MCF 10A (cell line): ENCODE measurements at places on chromosomes 16 and 17.

DNA sequence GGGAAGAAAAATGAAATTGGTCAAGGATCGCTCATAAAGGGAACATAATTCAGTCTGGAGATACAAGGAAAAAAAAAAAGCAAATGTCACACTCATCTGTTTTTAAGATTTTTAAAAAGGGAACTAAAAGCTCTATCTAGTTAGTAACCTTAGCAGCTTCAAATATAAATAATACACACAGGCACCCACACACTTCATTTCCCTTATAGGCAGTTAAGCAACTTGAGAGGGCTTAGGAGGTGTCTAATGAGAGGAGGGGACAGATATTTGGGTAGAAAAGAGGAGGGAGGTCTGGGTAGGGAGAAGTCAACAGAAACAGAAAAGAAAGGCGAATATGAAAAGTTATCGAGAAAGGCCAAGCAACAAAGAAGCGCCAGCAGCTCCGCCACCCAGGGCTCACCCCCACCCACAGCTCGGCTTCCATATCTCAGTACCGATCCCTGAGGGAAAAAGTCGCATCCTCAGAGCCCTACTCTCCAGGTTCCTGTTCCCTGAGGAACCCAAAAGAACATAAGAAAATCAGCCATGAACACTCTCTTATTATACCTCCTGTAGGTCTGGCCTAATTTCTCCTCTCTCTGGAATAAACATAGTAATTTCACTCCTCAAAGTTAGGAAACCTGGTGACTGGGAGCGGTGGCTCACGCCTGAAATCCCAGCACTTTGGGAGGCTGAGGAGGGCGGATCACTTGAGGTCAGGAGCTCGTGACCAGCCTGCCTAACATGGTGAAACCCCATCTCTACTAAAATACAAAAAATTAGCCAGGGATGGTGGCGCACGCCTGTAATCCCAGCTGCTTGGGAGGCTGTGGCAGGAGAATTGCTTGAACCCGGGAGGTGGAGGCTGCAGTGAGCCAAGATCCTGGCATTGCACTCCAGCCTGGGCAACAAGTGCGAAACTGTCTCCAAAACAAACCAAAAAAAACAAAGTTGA is 69.6 kb upstream of the RCVRN start:
- DNase-seq, result no peak

DNA sequence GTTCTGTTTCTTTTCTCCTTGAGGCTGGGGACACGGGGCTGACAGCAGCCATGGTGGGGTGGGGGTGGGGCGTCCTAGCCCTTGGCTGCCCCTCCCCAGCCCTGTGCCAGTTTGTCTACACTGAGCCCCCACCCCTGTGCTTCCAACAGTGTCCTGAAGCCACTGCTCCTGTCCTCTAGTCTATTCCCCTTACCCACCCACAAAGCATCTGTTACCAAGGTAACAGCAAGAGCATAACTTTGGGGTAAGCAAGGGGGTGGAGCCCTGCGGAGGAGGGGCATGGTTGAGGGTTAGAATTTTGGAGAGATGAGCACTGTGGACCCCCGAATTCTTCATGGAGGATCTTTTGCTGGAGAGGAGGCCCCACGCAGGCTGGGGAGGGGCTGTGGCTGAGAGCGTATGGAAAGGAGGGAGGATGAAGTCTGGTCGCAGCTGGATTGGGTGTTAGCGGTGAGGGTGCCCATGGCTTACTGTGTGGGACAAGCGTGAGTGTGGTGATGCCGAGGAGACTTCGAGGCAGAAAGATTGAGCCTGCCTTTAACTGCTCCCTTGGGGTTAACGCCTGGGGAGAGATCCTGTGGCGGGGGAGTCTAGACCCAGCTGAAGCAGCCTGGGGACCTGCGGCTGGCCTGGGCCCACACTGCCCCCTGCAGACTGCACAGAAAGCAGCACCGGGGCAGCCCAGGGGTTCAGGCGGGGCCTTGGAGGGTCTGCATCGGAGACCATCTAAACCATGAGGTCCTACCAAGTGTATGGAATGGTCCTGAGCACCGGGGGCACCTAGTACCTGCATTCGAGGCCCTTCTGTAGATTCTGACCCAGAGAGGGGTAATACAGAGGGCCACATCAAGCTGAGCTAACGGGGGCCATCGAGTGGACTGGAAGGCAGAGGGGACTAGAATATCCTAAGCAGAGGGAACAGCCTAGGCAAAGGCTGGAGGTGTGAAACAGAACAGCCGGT is 6.1 kb upstream of the STAC2 start:
- peak; percentile 75 for DNase-seq

GRCh38 chr17:27579897-27580321 is 51.1 kb upstream of the LGALS9 start:
- DNase-seq, result peak; percentile 23

- DNase-seq, result no peak
These were observed 183.7 kb downstream of the SNX29 start for GRCh38 chr16:12160249-12160648.

DNA sequence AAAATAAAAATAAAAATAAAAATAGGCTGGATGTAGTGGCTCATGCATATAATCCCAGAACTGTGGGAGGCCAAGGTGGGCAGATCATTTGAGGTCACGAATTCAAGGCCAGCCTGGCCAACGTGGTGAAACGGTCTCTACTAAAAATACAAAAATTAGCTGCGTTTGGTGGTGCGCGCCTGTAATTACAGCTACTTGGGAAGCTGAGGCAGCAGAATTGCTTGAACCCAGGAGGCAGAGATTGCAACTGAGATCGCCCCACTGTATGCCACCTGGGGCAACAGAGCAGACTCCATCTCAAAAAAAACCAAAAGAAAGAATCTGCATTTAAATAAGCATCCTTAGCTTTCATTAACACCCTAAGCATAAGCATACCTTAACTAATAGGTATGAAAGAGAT is 33.8 kb downstream of the YWHAE start:
- no peak for DNase-seq

DNA sequence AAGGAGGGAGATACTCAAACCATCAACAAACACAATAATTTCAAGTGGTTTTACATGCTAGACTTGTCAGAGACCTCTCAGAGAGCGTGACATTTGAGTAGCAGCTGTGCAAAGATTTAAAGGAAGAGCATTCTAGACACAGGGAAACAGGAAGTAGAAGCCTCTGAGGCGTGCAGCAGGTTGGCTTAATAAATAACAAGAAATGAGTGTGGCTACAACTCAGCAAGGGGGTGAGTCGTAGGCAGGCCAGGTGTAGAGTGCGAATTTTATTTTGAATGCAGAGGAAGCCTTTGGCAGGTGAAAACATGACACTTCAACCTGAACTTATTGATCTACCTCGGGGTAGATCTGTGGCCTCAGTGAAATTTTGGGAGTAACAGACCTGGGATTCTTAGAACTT is 73.2 kb upstream of the MRTFB start:
- no peak for DNase-seq

GRCh38 chr17:81213978-81214377 is 8.8 kb downstream of the CEP131 start:
- no peak for DNase-seq

DNA sequence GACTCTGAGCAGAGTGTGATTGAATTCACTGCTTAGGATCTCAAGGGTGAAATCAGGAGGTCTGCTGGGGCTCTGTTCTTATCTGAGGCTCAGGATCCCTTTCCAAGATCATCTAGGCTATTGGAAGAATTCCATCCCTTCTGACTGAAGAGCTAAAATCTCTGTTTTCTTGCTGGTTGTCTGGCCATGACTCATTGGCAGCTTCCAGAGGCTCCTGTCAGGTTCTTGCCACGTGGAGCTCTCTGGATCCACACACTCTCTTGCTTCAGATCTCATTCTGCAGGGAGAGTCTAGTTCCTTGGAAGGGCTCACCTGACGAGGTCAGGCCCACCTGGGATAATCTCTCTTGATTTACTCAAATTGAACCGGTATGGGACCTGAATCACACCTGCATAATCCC is 930.7 kb downstream of the CDH8 start:
- DNase-seq, result no peak

DNA sequence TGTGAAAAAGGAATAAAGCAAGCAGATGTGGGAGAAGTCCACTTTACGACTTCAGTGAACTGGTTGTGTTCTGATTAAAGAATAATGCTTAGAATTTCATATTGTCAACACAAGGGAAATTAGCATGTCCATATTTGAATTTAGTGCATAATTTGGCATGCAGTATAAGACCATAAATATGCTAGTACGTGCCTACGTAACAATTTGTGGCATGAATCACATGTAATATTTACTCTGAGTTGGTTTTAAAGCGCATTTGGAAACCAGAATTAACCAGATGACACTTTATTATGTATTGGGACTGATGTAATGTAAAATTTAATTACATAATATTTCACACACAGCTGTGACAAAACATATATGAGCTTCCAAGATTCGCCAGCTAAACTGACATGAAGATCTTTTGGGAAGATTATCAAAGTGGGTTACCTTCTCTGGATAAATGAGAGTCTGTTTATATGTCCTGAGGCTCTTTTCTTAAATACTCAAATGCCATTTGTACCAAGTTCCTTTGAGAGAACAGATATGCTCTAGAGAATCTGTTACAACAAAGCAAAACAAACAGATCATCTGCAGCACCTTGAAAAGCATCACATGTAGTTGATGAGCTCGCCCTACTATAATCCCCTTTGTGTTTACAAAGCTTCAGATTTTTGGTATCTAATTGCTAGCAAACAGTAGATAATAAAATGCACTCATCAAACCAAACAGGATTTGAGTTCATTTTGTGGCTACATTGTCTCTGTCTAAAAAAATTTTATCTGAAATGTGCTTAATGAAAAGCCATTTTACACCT is 1468.6 kb downstream of the CDH11 start:
- DNase-seq, result no peak

- DNase-seq, result no peak
These were observed at the start of gene CX3CL1 for GRCh38 chr16:57372372-57373116. Gene CX3CL1 (plus strand): TSS chr16:57372490. CDS start chr16:57372569, 79 bp downstream.

- peak; percentile 37 for DNase-seq
These were observed 313.5 kb downstream of the PHKB start for GRCh38 chr16:47774661-47775060.

DNA sequence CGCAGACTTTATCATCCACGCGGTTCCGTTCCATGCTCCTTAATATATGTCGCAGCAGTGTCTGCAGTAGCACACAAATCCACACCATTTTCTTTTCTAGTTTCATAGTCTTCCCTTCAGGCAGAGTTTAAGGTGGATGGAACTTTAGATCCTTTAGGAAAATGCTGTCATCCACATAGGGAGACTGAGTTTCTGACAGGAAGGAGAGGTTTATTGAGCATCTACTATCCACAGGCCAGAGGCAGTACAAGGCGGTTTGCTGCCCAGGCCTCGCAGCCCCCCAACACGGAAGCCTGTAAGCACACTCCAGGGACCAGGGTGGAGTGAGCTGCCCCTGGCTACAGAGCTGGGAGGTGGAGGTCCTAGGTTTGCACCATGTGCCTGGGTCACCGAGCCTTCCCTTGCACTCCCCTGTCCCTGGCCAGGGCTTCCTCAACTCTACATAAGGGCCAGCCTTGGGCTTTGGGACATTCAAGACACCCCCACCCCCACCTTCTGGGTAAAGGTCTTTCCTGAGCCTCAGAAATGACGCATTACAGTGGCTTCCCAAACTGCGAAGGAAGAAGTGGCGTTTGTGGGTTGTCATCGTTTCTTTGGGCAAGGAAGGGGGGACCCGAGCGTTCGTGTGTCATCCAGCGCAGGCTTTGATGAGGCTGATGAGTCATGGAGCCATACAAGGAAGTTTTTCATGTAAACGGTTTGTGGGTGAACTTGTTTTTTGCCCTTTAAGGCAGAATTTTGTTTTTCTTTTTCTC is 146.5 kb upstream of the PLCG2 start:
- DNase-seq, result peak; percentile 72

DNA sequence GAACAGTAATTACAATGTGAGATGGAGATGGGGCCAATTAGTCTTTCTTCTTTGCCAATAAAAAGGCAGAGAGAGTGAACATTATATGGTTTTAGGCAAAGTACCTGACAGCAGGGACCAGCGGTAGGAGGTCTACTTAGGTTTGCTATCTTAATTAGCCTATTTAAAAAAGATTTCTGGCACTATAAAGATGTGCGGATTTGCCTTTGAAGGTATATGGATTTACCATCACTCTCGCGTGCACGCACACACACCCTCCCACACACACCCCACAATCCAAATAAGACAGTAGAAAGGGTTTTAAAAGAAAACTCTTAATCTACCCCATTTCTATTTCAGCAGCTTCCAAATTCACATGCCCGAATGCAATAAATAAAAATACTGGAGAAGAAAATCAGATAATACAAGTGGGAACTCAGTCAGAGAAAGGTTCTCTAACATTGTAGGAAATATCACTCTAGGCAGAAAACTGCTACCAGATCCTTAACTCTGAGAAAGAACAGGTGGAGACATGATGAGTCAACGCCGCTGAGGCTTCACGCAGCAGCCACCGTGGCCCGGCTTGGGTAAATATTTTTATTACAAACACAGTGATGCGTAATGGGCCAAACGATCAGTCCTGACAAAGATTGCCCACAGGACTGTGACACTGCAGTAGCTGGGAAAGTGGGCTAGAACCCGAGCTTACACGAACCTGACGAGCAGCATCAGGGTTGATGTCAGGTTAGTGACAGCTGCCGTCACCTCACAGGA is 66.6 kb upstream of the AXIN2 start:
- peak; percentile 71 for DNase-seq
